ENCODE measurements at places on chromosomes 1 and 21.

DNA sequence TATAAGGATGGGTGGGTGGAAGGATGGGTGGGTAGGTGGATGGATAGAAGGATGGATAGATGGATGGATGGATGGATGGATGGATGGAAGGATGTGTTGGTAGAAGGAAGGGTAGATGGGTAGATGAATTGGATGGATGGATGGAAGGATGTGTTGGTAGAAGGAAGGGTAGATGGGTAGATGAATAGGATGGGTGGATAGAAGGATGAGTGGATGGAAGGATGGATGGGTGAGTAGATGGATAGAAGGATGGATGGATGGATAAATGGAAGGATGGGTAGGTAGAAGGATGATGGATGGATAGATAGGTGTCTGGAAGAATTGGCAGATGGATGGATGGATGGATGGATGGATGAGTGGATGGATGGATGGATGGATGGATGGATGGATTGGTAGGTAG, 6.0 kb downstream of the MASP2 start:
- ATAC-seq, result no peak

DNA sequence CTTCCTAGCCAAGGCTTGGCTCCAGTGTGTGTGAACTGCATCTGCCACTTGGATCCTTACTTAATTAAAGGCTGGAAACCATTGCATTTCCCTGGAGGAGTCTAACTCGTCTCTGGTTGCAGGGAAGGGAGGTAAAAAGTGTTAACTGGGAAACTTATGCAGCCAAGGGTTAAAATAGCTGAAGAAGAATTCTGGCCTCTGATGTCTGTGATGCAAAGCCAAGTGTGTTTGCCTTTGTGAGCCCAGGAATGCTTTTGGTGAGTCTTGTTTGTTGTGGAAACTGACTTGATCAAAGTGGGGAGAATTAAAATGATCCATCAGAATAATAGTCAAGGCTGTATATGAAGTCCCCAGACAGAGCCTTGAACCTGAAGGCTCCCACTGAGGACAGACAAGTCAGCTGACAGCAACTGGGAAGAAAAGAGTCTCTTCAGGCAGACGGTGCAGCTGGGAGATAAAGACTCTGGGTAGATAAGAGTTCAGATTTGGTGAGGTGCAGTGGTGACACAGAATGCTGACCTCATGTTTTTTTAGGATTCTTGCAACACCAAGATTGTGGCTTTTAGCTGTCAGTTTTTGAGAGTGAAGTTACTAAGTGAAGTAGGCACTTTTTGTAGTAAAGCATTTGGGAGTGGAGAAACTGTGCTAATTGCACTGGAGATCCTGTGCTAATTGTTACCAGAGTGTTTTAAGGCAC, 59.5 kb upstream of the WLS start:
- no peak for ATAC-seq

DNA sequence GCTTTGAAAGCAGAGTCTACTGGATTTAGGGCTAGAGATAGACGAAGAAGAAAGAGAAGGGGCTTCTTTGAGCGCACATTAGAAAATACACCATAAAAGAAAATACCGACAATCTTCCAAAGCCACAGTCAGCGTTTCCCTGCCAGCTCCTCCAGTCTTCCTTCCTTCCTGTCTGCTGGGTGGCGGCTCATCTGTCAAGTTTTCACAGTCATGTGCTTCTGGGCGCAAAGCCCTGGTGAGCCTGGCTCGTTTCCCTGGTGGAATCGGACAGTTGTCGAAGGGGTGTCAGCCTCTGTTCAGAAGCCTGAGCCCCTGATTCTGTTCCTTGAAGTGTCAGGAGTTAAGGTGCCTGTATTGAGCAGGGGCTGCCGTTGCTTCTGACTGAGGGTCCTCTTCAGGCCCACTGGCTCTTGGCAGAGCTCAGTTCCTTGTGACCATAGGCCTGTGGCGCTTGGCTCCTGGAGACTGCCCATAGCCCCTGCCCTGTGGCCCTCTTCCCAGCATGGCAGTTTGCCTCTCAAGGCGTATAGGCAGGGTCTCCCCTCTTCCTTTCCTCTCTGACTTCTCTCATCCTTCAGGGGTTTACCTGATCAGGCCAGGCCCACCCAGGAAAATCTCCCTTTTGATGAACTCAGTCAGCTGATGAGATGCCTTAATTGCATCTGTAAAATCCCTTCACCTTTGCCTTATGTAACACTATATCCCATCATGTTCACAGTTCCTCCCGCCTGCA, 58.6 kb downstream of the ADARB1 start:
- no peak for ATAC-seq

GRCh38 chr1:28087614-28088167, 719 bp downstream of the EYA3 start:
- ATAC-seq, result peak; percentile 5

DNA sequence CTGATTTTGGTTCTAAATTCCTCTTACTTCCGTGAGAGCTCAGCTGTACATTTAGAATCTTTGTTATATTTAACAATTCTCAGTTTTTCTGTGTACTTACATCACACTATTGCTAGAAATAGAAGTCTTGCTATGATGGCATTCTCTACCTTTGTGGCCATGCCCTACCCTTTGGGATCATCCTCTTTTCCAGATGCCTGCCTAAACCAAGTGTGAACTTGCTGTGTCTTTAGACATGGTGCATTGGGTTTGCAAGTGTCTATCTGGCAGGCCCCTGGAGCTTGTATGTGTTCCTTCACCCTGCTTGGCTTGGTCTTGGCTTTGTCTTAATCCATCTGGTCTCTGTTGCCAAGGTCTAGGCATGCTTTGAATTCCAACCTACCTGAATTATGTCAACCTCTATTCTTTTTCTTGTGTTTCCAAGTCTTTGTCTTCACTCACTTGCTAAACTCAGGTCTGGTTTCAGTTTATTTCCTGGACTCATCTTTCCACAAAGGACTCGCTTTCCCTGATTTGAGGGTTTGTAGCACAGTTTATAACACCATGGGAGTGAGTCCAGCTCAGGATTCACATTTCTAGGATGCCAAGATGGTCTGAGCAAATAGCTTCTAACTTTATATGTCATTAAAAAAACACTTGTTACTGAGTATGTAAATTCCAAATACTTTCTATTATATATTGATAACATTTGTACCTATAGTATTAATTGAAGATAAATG, 20.6 kb upstream of the APOBEC4 start:
- no peak for ATAC-seq

DNA sequence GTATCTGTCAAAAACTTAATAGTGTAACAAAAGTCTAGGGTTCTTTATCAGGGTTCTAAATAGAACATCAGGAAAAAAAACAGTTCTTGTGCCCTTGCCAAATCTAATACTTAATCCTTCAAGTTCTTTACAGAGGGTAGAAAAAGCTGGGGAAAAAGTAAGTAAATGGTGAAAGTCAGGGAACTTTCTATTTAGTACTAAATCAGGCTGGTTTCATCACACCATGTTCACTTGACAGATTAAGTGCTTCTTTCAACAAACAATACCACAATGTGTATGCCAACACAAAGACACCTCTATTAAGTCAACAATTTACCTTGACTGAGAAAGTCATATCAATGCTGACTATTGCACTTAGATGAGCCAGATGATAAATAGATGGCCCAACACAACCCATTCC, 9.7 kb downstream of the DBT start:
- no peak for ATAC-seq
